ENCODE measurements at places on chromosomes 4 and X.
A peak's percentile ranks its signal among the peaks of the same experiment; 100 is the strongest.

GRCh38 chr4:525660-526059 lies 26.6 kb downstream of the PIGG start:
- DNase-seq = no peak

GRCh38 chr4:6549890-6550620 lies 24.9 kb upstream of the MAN2B2 start:
- no peak for DNase-seq

GRCh38 chrX:114842181-114842580 lies 175.2 kb downstream of the IL13RA2 start:
- no peak for DNase-seq

GRCh38 chr4:144674711-144675110 lies 28.8 kb downstream of the HHIP start:
- no peak for DNase-seq

DNA sequence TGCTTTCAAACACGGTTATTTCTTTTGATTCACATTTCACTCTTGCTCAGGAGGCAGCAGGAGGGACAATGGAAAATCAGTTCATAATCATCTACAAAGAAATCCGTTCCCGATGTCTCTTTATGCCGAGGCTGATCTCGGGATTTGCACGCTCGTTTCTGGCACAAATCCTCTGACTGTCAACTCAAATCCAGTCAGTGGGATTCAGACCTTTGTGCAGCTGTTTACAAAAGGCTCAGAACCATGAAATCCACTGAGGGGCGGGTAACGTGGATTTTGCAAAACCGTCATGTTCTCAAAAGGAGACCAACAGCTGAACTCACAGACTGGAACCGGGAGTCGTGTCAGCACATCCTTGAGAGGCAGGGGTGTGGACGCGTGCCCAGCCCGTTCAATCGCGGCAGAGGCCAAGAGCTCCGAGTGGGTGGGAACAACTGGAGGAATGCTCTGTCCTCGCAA lies 46.4 kb downstream of the ACOX3 start:
- DNase-seq = peak; percentile 74

DNA sequence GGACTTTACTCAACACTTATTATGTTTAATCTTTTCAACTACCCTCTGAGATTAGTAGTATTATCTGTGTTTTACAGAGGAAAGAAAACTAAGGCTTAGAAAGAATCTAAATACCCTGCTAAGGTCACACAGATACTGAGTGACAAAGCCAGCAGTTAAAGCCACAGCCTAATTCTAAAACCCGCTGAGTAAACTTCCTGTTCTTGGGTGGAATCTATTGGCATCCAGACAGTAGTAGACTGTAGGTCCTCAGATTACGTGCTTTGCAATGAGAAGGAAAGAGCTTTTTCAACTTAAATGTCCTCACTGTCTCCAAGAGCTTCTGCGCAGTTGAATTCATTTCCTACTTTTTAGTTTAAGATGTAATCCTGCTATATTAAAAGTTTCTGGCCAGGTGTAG lies 126.0 kb downstream of the TENM3 start:
- no peak for DNase-seq

- DNase-seq = no peak
These were observed 42.5 kb upstream of the KLHL8 start for GRCh38 chr4:87262886-87263285.

DNA sequence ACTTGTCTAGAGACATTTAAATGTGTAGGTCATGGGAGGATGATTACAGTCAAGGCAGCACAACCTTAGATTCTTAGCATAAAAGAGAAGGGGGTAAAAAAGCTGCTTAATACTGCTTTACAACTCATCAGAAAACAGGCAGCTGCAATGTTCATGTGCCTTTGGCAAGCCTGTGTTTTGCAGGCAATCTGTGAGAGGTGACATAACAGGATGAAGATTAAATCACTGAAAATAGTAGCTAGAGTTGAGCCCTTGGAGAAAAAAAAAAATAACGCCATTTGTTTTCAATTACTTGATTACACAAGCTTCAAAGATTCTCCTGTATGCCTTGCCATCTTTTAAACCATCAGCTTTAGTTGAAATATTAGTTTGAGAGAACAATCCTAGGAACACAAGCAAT lies 847.6 kb upstream of the LCORL start:
- no peak for DNase-seq

GRCh38 chr4:60034361-60034760 lies 1165.8 kb upstream of the ADGRL3 start:
- peak; percentile 56 for DNase-seq

DNA sequence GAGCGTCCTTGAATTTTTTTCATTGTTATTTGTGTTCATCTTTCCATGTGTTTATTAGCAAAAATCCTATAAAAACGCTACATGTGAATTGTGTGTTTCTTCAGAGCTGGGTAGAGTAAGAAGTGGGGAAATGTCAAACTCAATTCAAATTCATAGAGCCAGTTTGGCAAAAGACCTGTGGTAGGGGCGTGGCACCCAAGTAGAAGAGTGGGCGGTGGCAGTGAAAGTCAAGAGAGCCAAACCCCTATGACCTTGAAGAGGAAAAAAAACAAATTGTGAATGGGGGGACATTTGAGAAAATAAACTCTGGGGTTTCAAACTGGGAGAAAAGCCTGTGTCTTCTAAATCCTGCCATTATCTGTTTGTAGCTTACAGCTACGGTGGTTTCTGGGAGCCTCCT lies 4.4 kb upstream of the FOXO4 start:
- no peak for DNase-seq

- peak; percentile 10 for DNase-seq
These were observed 18.3 kb upstream of the GPR101 start for GRCh38 chrX:137051978-137052642.

DNA sequence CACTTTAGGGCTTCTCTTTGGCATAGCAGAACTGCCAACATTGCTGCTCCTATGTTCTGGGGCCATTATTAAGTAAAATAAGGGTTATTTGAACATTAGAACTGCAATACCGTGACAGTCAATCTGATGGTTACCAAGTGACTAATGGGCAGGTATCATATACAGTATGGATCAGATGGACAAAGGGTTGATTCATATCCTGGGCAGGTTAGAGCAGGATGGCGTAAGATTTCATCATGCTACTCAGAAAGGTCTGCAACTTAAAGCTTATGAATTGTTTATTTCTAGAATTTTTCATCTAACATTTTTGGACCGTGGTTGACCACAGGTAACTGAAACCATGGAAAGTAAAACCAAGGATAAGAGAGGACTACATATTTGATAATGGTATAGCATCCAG lies 40.9 kb downstream of the BRCC3 start:
- no peak for DNase-seq

DNA sequence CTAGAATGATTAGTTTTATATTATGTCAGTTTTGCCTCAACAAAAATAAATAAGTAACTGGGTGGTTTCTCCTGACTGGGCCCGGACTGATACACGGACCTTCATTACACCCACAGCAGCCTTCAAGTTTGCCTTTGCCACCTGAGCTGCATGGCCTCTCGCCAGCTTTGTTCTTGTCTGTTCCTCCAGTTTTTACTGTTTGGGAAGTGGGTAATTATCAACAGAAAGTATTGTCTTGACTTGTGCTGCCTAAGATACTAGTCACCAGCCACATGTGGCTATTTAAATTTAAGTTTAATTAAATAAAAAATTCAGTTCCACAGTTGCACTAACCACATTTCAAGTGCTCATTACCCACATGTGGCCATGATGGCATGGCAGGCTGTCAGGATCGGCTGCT lies 74.7 kb upstream of the INTU start:
- no peak for DNase-seq

GRCh38 chr4:157143369-157143768 lies 67.4 kb downstream of the GLRB start:
- DNase-seq = no peak

DNA sequence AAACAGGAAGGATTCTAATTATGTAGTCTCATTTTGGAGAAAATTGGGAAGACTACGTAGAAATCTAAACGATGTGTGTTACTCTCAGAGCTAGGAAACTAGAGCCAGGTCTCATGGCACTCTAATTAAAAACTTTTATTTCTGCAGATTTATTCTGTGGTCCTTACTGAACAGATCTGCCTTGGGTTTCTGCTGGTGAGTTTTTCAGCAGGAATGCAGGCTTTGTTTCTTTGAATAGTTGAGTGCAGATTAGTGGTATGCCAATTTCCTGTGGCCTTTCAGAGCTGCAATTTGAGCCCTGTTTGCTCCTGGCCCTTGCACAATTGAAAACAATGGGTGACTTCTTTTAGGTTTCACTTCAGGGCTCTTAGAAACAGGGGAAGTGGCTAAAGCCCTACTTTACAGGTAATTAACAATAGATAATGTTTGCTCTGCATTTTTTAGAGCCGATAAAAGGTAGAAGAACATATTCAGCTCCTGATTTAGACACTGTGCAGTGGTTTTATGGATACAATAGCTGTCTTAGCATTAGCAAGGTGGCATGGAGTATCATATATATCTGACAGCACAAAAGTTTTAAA lies 21.8 kb downstream of the SPRY1 start:
- peak; percentile 83 for DNase-seq

DNA sequence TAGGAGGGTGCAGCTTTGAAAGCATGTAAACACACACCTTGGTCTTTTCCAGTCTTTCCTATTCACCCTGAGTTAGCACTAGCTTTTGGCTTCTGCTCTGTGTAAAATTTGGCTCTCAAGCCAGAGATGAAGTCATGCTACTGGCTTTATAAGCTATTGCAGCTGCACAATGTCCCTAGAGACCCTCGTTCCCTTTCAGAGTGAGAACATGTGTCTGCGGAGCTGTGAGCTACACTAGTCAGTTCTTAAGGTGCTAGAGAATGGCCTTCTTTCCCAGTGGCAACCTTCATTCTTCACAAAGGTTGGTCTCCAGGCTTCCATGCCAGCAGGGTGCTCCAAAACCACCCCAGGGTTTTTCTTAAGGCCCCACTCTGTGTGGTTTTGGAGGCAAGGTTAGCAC lies 199.1 kb downstream of the SPATA18 start:
- DNase-seq = peak; percentile 95

- no peak for DNase-seq
These were observed 300.4 kb downstream of the NLGN4X start for GRCh38 chrX:5928224-5928623.

DNA sequence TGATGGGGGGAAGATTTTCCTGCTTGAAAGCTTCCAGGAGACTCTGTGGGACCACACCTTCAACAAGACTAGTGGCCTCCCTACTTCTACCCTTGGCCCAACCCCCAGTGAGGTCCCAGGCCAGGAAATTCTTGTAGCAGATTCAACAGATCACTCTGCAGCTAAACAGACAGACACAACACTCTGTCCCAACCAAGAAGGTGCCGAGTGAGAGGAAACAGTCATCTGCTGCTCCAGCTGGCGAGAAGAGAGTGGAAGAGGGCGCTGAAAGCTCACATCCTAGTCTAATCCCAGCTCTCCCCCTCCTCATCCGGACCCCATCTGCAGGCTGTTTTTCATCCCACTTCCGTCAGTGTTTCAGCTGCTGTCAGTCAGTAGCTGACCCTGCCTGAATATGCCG lies 63.4 kb downstream of the CHRDL1 start:
- no peak for DNase-seq

DNA sequence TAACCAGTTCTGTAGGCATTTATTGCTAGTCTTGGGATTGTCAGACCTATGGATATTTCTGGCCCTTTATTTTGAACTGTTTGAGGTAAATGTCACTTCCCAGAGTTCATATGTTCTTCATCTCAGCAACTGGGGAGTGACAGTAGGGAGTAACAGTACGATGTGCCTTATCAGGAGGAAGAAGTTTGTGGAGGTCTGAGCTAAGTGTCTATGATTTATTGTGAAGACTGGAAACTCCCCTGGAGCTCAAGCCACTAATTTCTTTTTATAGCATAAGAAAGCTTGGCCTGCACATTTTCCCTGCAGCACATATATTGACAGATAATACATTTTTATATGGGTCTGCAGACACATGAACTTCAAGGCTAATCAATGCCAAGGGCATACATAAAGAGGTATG lies 383.8 kb downstream of the GRXCR1 start:
- DNase-seq = no peak

Data from NCI-H1092 (cell line).